ENCODE measurements at places on chromosomes 16 and 17.
A peak's percentile ranks its signal among the peaks of the same experiment; 100 is the strongest.

- DNase-seq: no peak
These were observed 373.4 kb downstream of the CNTNAP4 start for GRCh38 chr16:76650582-76650981.

DNA sequence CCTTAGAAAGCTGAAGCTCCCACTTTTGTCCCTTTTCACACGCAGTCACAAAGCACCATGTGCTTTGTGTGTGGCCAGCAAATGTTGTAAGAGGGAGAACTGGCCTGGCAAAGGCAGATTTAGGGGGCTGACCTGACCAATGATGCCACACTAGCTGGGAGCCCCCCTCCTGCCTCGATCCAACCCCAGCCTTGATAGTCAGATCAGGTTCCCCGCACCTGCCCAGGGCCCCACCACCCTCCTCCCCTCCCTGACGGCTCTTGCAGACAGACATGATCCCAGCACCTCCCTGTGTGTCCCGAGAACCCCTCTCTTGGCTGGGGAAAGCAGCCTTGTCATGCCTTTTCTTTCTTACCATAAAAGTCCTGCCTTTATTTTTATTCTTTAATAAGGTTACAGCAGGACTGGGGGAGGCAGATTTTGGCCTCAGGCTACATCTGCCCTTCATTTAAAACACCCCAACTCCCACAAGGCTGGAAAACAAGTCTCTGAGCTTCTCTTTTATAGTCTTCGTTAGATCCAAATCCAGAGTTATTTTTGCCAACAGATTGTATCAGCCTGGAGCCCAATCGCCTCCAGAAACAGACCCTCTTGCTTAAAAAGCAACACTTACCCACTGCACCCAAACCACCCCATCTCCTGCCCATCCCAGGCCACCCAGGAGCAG is 201.8 kb upstream of the CDH5 start:
- no peak for DNase-seq

DNA sequence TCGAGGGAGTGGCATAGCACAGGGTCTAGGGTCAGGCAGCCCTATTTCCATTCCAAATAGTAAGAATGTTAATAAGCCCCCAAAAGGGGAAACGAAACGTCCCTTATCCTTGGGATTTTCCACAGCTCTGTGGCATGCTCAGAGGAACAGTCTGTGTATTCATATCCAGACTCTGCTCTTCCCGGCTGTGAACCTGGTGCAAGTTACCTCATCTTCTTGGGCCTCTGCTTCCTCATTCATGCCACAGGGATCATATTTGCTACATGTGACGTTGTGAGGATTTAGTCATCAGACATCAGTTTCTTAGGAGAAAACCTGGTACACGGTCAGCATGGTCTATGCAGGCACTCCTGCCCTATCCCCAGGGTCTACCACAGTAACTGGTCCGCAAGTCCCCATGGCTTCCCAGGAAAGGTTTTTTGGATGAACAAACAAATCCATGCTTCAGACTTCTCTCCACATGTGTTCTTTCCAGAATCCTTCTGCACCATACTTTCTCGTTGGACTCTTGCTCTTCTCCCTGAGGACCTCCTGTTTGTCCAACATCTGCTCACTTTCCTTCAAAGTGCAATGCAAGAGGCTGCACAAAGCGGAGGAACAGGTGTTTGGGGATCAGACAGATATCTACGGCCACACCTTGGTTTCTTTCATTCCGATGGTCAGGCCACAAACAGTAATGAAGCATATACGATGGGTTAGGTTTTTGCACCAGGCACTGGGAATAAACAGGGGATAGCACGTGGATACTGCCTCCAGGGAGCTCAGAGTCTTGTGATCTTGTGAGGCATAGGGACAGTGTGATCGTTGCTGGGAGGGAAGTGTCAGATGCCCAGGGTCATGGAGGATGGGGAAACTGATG is 17.7 kb downstream of the GLP2R start:
- DNase-seq: no peak

DNA sequence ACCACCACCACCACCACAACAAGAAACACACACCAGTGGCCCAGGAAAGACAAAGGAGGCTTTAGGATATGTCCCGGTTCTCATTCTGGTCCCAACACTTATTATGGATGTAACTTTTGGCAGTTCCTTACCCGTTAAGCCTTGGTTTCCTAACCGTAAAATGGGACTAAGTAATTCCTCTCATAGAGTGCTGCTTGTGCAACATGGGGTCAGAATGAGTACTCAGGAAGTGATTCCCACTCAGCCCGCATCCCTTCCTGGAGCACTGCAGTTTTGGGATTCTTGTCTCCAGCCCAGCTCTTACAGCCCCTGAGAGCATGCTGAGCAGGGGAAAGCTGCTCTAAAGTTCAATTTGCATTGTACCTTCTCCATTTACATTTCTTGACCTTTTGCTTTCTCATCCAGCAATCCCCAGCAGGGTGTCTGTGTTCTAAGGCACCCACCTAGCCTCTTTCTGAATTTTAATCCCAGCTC is 262.6 kb downstream of the PRKCA start:
- DNase-seq: no peak

- DNase-seq: no peak
These were observed 448.9 kb upstream of the ERCC4 start for GRCh38 chr16:13471036-13471435.

DNA sequence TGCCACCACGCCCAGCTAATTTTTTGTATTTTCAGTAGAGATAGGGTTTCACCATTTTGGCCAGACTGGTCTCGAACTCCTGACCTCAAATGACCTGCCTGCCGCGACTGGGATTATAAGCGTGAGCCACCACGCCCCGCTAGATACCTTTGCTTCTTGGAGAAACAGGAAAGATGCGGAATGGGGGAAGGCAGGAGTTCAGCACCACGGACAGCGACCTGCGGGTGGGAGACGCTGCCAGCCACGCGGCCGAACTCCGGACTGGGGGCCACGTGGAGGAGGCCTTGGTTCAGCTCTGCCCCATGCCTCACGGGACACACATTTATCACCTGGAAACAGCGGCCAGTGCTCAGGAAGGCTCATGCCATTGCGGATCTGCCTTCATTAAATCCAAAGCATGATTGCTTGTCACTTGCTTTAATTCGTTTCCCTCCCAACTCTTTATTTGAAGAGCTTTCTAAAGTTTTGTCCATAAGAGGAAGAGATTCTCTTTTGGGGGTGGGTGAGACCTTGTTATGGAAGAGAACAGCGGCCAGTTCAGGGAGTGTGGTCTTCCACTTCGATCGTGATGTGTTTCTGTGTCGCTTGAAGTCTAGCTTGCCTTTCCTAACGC is 219.9 kb downstream of the ENGASE start:
- DNase-seq: peak; percentile 36

DNA sequence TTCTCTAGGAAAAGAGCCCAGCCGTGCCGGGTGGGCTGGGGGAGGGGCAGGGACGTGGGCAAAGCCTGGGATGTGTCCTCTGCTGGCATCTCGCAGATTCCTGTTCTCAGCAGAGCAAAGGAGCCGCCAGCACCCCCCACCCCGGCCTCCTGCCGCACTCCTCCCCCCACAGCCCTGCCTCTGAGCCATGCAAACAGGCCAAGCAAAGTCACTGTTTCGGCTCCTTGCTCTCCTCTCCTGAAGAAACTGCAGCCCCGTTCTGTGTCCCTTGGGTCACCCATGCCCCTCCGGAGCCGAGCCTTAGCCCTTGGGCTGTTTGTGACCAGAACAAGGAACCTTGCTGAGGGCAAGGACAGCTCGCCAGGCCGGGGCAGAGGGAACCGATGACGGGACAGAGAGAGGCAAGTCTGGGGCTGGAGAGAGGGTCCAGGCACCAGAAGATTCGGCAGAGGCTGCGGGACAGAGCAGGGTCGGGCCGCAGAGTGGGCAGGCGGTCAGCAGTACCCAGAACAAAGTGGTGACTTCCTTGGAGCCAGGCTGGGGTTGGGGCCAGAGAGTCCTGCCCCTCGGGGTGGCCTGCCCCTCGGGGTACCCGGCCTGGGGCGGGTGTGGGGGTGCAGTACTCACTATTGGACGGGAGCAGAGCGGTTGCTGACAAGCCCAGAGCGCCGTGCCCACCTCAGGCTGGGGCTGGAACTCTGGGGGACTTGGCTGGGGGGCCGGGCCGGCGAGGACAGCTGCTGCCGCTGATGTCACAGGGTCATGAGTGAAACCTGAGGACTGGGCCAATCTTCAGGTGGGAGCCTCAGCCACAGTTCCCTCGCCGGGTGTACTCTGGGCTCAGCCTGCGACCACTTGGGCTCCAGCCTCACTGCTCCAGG is 9.2 kb upstream of the PRR29 start:
- no peak for DNase-seq

DNA sequence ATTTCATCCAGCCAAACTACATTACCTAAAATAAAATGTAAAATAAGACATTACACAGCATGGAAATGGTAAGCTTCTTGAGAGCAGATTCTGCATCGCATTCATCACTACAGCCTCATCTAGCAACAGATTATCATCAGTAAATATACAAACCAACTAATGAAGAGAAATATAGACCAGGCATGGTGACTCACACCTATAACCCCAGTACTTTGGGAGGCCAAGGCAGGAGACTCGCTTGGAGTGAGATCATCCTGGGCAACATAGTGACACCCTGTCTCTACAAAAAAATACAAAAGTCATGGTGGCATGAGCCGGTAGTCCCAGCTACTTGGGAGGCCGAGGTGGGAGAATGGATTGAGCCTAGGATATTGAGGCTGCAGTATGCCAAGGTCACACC is 19.9 kb downstream of the NCBP3 start:
- no peak for DNase-seq

DNA sequence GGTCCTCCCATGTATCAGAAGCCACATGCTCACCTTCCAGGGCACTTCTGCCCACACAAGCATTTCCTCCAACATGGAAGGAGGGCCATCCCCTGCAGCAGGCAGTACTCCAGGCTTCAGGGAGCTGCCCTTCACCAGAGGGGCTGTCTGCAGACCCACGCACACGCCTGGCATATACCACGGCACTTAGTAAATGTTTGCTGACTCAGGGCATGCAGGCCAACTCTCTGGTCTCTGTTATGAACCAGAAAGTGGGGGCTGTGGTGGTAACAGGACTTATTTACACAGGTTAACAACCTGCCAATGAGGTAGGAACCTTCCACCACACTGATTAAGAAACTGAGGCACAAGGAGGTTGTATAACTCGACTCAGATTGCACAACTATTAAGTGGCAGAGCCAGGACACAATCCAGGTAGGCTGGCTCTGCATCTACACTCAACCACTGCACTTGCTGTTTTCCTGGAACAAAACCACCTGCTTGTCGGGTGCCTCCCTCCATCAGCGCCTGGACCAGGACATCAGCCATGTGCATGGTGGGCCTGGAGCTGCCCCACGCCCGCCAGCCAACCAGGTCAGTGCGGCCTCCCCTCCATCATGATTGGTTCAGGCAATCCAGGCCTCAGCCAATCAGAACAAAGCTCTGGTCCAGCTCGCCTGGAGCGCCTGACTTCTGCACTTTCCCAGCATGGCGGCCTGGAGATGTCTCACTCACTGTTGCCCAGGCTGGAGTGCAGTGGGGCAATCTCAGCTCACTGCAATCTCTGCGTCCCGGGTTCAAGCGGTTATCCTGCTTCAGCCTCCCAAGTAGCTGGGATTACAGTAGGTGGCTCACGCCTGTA is 19.2 kb downstream of the ACTG1 start:
- DNase-seq: no peak

DNA sequence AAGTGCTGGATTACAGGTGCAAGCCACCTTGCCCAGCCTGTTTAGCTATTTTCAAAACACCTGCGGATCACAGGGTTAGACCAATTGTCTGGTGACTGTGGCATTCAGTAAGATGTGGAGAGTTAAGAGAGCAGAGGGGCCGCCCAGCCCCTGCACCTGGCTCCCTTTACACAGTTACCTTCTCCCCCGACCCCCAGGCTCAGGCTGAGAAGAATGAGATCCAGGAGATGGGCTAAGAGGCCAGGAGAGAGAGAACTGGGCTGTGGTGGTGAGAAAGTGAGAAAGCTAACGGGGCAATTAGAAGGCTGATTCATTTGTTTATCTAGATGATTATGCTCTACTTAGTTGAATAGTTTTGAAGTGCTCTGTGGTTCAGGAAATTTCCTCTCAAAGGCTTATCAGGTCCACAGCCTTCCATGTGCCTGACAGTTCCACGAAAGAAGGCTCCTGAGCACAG is 67.8 kb upstream of the AXIN2 start:
- no peak for DNase-seq

- DNase-seq: no peak
These were observed 4.7 kb downstream of the DYNC1LI2 start for GRCh38 chr16:66746682-66747081.

- peak; percentile 39 for DNase-seq
These were observed 45.0 kb upstream of the NACA2 start for GRCh38 chr17:61635913-61636432.

DNA sequence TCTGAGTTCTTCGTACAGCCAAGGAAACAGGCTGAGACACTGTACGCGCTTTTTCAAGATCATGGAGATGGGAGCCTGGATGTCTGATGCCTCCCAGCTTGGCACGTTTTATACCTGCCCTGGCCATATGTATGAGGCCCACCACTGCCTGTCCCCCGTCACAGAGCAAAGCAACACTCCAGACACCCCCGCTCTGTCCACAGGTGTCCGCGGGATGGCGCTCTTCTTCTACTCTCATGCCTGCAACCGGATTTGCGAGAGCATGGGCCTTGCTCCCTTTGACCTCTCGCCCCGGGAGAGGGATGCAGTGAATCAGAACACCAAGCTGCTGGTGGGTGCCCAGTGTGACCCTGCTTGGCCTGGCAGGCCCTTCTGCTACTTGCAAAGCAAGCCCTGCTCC is 39.8 kb upstream of the POLR3E start:
- DNase-seq: no peak

DNA sequence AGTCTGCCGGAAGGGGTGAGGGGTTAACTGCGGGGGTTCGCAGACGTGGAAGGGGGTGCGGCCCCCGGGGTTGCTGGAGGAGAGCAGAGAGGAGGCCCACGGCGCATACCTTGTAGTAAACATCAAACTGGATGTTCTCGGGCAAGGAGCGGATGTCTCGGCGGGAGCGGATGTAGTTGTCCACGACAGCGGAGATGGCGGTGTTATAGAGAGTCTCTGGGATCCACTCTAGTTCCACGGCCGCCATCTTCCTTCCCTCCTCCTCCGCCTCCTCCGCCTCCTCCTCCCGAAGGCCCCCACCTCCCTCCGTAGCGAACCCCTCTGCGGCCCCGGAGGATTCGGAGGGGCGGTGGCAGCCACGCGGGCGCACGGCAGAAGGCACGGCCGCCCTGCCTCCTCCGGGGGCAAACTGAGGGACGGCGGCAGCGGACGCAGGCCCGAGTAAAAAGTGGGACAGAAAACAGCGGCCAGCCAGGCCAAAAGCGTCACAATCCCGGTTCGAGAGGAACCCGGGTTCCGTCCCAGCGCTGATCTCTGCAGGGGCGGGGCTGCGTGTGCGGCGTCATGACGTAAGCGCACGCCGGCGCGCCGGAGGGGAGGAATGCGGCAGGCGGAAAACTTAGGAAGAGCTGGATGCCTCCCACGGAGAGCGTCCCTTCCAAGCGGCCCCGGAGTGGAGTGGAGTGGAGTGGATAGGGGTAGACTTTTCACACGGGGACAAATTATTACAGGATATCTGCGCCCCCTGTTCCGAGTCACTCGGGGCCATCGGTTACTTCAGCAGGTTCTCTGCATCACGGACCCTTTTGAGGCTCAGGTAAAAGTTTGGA is at the start of gene APPBP2:
TSS of gene APPBP2 (minus strand) at position 558 of the 830 bp plus-strand sequence. CDS start at position 247, 311 bp downstream.
- DNase-seq: peak; percentile 63

All from activated CD4-positive, alpha-beta T cell treated with anti-CD3 and anti-CD28 coated beads, Interleukin-2, amount 50 U/mL, for 1 hour (primary cell).